T-helper 2 cell (primary cell): ENCODE measurements at places on chromosomes 7 and 10.

DNA sequence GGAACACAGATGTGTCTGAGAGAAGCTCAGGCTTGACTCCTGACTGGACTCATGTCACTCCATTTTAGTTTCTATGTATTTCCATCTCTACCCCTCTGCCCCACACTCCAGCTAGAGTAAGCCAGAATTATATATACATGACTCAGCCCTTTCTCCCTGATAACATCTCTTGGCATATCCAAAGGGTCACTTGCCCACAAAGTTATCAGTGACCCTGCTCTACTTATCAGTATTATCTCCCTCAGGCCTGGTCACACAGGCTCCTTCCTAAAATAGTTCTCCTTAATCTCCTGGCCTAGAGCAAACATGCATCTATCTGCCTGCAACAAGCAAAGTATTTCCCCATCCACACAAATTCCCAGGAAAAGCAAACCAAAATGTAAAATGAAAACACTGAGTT, 598.3 kb downstream of the SUGCT start:
- DNase-seq = no peak

- no peak for DNase-seq
Observed at GRCh38 chr7:2299131-2299829, 15.0 kb downstream of the SNX8 start.

DNA sequence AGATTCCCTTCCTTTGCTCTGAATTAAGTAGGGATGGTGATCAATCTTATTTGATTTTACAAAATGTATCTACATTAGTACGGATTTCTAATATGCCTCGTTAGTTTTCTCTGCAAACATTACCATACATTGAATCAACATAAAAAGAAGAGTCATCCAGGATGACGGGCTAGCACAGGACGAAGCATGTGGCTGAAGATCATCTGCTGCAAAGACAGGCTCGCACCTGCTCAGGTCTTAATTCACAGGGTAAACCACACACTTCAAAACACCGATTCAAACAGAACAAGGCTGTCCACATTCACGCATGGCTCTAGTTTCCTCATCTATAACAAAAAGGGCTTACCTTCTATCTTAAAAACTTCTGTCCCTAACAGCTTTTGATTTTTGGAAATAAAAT, 323.0 kb downstream of the PARD3 start:
- no peak for DNase-seq

- no peak for DNase-seq
Observed at GRCh38 chr10:30546511-30546910, 83.0 kb downstream of the LYZL2 start.

GRCh38 chr10:86540016-86540415, 18.4 kb upstream of the WAPL start:
- no peak for DNase-seq

DNA sequence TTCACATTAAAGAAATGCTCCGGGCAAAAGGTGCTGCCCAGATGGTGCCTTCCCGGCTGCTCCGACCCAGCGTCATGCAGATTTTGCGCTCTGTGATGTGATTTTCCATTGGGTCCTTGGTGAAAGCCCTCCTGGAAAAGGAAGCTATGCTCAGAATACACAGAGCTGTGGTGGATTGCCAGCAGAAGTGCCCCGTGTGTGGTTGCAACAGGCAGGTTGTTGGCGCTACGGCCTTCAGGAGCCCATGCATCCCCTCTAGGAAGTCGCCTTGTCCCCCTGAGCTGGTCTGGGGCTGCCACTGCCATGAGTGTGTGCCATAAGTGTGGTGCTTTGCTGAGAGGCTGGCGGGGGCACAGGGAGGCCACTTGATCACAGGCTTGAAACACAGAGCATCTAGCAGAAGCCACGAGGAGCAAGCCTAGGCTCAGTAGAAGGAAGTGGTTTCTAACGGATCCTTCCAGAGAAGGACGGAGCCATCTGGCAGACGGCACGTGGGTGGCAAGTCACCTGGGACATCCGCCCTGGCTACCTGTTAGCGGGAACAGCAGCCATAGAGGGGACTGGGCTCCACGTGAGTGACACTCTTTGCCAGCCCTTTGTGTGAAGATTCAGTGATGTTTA, 210.9 kb downstream of the CUX1 start:
- DNase-seq = peak; percentile 73

DNA sequence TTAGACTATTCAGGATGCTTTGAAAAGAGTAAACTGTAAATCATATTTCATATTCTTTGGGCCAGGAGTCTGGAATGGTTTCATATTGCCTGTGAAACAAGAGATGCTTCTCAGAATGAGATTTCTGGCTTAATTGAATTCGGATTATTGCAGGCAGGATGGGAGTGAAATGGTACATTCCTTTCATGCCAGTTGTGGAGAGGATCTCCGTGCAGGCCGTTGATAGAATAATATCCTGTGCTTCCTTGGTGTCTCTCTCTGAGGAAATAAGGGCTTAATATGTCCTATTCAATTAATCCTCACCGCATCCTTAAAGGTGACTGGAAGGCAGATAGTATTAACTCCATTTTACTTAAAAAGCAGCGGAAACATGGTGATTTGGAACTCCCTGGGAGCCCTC, 56.6 kb downstream of the CUX1 start:
- no peak for DNase-seq

DNA sequence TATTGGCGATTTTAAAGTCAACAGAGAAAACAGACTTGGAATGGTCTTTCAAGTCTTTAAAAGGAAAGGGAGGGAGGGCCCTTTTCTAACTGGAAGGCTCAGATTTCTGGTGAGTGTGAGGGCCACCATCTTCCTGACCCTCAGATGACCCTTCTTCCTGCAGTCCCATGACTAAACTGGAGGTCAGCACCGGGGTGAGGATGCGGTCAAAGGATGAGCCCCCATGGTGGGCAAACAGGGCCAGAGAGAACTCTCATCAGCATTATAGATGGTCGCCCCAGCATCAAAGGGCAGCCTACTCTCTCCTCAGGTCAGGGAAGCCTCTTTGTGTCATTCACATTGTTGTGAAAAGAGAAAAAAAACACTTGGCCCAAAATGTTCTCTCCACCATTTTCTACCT, 219.2 kb downstream of the LRMDA start:
- no peak for DNase-seq

DNA sequence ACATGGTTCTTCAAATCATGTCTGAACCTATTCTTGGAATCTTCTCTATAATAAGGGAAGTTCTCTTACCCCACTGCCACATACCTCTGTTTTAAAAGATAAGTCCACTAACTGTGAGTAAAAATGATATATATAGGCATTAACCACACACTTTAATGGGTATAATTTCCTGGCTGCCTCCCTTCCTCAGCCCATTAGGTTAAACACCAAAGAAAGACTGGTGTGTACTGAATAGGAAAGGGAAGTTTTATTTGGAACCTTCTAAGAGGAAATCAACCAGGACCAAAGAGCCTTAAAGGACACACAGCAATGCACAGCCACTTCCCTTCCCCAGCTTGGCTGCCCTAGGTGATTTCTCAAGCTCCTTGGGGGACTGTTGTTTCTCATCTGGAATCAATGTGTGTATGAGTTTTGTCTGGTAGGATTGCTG, 5.0 kb upstream of the WBP1L start:
- DNase-seq = no peak

GRCh38 chr10:1569208-1569607, 168.1 kb downstream of the ADARB2 start:
- no peak for DNase-seq

GRCh38 chr7:94047956-94048355, 43.8 kb upstream of the BET1 start:
- no peak for DNase-seq

GRCh38 chr10:106793617-106794016, 370.9 kb downstream of the SORCS1 start:
- no peak for DNase-seq

DNA sequence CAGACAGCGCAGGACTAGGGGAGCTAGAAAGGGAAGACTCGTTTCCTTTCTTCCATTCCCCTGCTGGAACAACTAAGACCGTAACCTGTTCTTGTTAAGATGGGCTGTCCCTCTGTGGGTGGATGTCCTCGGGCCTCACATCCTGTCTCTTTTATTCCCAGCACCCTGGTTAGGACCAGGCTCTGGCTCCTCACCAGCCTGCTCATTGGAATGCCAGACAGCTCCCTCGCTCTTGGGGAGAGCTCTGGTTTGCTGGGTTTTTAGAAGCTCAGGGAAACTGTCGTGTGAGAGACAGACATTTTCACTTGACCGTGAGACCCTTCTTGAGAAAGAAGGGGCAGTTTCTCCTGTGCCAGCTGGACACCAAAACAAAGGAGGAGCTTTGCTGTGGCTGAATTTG, 58.1 kb upstream of the HABP2 start:
- no peak for DNase-seq

- no peak for DNase-seq
Observed at GRCh38 chr10:81876253-81877077, 1.5 kb downstream of the NRG3 start.

DNA sequence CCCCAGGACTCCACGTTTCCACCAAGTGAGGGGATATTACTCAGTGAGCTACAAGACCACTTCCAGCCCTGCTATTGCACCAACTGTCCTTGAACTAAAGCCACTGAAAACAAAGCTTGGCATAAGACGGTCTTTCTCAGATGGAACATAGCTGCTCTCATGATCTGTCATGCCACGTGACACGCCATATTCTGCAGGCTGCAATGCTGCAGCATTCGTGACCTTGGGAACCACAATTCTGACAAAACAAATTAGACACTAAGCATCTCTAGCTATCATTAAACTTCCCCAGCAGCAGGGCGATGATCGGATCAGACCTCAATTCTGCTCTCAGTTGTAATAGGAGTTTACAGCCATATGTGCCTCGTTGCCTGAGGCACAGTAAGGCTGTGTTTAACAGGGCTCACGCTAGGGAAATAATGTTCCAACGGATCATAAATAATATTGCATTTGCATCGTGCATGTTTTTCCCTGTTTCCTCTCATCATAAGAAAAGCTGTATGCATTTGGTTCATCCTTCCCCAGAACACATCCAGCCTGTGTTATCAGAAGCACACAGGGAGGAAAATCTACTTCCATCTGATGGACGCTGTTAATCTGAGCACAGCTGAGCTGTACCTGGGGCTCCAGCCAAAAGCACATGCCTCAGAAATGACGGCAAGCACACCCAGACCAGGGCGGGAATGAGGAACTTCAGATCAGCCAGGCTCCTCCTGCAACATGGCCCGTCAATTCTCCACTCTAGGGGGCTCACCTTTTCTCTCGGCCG, 38.6 kb upstream of the CNPY1 start:
- no peak for DNase-seq

GRCh38 chr7:143245123-143245522, 18.1 kb upstream of the GSTK1 start:
- DNase-seq = no peak

GRCh38 chr7:128886391-128887168, 23.9 kb downstream of the ATP6V1F start:
- no peak for DNase-seq

- no peak for DNase-seq
Observed at GRCh38 chr10:51214207-51215196, 140.2 kb downstream of the PRKG1 start.

DNA sequence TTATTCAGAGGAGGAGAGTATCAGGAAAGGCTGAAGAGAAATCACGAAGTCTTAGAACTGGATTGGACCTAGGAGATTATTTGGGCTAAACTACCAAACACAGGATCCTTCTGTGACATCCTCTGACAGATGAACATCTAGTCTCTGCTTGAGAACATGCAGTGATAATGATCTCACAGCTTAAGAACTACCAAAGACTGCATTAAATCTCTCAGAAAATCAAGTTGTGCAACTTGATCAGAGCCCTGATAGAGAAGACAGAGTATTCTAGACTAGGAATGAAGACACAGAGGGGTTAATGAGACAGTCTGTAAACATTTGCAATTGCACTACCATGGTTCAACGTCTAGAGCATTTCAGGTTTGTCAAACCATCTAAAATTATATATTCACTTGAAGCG, 37.1 kb upstream of the AGBL3 start:
- DNase-seq = peak; percentile 35

- no peak for DNase-seq
Observed at GRCh38 chr10:79559726-79560125, 481 bp downstream of the SFTPA2 start.

- DNase-seq = no peak
Observed at GRCh38 chr7:47373871-47374451, 207.9 kb downstream of the TNS3 start.
